ENCODE measurements at places on chromosomes 1 and 21.

- DNase-seq: no peak
Observed at GRCh38 chr1:8481650-8482380, 163.9 kb downstream of the SLC45A1 start.

- DNase-seq: no peak
Observed at GRCh38 chr1:231983588-231984193, 357.1 kb downstream of the DISC1 start.

GRCh38 chr1:20850021-20850420 is 62.9 kb upstream of the HP1BP3 start:
- DNase-seq: no peak

- no peak for DNase-seq
Observed at GRCh38 chr1:18922848-18923755, 20.7 kb upstream of the ALDH4A1 start.

DNA sequence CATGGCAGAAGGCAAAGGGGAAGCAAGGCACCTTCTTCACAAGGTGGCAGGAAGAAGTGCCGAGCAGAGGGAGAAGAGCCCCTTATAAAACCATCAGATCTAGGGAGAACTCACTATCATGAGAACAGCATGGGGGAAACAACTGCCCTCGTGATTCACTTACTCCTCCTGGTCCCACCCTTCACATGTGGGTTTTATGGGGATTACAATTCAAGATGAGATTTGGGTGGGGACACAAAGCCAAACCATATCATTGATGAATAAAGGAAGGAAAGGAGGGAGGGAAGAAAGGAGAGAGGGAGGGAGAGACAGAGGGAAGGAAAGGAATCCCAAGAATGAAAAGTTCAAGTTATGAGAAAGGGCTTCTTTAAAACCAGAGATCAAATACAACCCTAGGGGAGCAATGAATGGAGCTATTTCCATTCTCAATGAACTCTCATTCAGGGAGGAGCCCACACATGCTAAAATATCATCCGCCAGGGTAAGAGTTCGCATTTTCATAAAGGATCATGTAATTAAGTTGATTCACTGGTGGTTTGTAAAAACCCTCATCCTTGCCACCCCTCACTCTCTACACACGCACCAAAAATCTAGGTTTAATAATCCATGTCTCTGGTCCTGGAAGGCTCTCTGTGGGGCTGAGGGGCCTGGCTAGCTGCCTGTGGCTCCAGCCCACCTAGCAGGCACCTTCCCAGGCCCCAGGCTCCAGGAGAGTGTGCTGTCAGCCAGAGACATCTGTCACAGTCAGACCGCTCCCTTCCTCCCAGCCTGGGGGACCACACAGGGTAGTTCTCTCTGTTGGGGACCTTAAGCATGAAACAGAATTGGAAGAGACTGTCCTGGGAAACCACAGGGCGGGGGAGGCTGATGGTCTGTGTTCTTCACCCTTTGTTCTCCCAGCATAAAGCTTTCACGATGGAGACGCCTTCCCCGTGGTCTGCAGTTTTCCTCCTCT is 94.0 kb downstream of the CCDC185 start:
- no peak for DNase-seq

DNA sequence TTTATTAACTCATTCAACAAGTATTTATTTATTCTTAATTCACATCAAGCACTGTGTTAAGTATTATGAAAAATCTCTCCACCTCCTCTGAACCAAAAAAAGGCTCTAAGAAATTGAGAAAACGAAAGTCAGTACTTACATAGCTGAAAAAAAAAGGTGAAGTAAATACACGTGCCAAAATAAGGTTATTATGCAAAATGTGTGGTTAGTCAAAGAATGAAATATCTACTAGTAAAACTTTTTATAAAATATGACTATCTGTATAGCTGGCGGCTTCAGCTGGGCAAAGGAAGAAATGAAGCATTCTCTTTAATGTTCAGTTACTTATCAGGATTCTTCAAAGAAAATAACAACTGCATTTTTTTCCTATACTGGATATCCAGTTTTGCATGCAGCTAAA is 35.5 kb upstream of the ASPM start:
- no peak for DNase-seq

DNA sequence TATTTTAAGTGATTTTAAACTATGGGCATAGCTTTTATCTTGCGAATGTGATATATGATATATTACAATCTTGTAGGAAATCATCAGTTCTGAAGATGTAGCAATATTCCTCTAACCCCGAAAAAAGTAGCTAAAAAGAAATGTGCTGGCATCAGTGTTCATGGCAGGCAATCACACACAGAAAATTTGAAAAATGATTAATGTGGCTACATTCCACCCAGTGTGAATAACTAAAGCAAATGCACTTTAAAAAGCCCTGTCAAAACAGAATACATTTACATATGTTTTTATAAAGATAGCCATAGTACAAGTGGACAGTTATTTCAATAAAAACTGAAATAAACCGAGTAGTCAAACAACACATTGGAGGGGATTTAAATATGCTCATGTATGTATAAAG is 260.2 kb downstream of the HHAT start:
- DNase-seq: no peak

DNA sequence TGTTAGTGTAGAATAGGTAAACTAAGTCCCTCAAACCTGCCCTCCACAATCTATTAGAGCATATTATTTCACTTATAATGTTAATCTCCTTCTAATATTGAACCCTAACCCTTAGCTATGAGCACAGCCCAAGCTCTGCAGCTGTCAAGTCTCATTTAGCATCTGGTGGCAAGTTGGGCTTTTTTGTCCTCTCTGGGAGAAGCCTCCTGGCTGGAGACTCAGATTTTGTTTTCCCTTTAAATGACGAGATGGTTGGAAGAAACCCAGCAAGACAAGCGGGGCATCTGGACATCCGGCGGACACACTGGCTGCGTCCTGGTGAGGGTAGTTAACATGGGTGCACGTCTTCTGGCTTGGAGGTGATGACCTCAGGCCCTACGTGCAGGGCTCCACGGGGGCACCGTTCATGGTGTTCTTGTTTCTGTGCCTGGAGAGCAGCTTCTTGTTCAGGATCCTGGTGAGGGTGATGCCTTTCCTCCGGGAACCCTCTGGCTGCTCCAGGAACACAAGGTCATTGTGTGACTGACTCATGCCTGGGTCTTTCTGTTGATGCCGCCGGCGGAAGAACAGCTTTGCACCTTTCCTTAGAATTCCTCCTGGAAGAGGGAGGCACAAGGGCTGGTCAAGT is 9.7 kb upstream of the PRDM15 start:
- no peak for DNase-seq

DNA sequence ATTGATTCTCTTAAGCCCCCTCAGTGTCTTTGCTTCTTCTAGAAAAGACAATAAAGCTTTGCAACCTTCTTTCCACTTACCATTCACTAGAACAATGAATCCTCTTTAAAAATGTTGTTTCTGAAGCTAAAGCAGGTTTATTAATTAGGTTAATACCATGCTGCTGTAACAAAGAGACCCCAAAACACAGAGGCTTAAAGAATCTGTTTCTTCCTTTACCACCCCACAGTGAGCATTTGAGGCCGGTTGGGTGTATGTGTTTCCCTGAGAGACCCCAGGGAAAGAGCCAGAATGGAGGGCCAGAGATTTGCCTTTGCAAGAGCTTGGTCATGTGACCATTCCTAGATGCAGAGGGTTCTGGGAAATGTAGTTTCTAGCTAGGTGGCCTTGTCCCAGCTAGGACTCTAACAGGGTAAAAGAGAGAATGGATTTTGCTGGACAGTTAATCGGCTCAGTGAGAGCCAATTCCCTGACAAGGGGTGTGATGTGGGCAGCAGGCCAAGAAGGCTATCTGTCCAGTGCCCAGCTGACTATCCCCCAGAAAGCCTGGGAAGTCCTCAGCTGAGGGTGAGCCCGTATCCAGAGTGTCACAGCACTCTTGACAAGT is 191.8 kb upstream of the TMEM51 start:
- no peak for DNase-seq

DNA sequence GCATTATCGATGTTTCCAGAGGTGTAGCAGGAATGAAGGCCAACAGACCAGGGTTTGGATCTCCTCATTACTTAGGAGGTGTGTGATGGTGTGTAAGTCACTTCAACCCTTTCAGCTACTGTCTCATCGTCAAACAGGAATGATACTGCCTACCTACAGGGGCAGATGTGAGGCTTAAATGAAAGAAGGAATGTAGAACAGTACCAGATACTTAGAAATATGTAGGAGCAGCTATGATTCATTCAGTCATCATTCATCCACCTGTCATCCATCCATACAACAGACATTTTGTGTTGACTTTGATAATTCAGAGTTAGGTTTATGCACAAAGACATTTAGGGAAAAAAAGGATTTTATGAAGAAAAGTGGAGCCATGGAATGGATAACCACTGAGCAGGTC is 486.9 kb upstream of the DAB1 start:
- no peak for DNase-seq

- no peak for DNase-seq
Observed at GRCh38 chr1:27408151-27408550, 15.7 kb downstream of the GPR3 start.

GRCh38 chr1:206963740-206964139 is 6.5 kb downstream of the FCAMR start:
- no peak for DNase-seq

DNA sequence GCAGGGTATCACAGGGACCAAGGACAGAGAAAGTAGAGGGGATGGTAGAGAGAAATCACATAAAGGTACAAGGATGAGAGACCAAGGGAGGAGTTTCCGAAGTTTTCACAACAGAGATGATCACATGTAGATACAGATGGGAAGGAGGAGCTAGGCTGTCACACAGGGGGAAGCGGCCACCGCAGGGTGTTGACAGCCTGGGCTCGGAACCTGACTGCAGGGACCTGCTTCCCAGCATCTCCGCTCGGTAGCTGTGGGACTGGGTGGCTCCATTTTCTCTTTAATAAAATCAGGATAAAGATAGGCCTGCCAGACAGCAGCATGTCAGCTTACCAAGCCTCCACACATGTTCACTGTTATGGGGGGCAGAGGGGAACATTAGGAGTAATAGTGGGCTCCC is 32.3 kb downstream of the CDCA8 start:
- DNase-seq: no peak
